Activated CD4-positive, alpha-beta T cell treated with anti-CD3 and anti-CD28 coated beads for 24 hours (primary cell): ENCODE measurements at places on chromosomes 16 and 17.

GRCh38 chr16:84746875-84747274 is 47.1 kb downstream of the USP10 start:
- DNase-seq: no peak

- DNase-seq: no peak
Measured at GRCh38 chr16:30369938-30370455, 297 bp downstream of the TBC1D10B start.

DNA sequence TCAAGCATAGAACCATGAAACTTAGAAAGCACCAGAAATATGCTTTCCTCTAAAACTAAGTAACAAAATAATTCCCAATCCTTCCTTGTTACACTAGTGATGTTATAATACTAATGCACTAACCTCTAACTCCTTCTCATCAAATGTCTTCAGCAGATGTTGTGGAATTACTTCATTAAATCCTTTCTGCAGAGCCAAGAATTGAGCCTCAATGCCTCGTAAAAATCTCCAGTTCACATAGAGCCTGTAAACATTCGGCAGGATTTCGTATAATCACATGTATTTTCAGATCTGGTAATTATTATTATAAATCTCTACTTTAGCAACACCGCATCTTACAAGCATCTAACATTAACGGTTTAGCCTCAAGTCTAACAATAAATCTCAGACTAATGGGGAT is 44.7 kb downstream of the CEP95 start:
- no peak for DNase-seq

GRCh38 chr16:57473176-57473840 is 10.8 kb downstream of the POLR2C start:
- no peak for DNase-seq

DNA sequence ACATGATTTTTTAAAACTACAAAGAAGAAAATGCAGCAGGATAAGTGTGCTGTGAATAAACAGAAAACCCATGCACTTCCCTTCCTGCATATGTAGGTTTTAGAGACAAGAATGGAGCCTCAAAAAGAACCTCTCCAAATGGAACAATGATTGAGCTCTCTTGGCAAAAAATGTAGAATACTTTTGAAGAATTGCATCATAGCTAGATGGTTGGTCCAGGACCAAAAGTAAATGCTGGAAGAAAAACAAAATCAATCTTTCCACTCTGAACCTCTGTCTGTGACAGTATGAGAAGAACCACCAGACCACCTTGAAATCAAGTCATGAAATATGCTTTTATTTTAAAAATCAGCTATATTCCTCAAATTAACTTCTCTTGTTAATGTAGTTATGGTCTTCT is 17.5 kb downstream of the HELZ start:
- no peak for DNase-seq

- no peak for DNase-seq
Measured at GRCh38 chr16:12439399-12440227, 364.1 kb downstream of the CPPED1 start.

DNA sequence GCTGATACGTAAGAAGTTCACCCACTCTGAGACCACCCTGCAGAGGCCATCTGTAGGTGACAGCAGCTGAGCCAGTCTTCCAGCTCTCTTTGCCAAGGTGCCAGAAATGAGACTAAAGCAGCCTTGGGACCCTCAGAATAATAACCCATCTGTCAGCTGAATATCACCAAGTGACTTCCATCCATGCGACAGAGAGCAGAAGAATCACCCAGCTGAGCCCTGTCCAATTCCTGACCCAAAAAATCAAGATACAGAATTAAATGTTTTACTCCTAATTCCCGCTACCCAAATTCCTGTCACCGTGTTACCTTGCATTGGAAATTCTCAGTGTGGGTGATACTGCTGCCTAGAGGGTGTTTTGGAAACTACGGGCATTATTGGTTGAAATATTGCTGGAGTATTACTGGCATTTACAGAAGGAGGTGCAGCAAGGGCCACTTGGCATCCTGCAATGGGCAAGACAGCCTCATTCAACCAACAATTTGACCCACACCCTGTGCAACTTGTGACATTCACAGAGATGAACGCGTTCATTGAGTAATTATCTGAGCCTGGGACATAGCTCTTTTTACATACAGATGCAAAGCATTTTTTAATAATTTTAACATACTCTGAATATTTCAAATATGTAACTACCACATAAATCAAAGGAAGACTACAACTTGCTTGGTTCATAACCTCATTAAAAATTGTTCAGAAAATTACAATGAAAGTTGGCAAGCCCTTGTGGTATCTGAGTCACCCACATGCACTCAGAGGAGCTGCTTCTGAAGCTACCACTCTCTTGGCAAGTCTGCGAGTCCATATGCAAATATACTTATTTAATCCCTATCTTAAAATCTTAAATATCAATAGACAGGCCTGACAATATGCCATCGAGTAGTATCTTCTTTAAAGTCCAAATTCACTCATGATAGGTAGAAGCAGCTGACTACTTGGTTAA is 126.6 kb downstream of the C16orf95 start:
- DNase-seq: no peak

GRCh38 chr17:63358956-63359355 is 87.2 kb downstream of the CYB561 start:
- DNase-seq: no peak

GRCh38 chr17:8801135-8801840 is 2.1 kb upstream of the MFSD6L start:
- DNase-seq: no peak

GRCh38 chr17:59800530-59800942 is 92.2 kb downstream of the TUBD1 start:
- no peak for DNase-seq

- no peak for DNase-seq
Measured at GRCh38 chr16:81324808-81325207, 10.0 kb downstream of the GAN start.

- DNase-seq: no peak
Measured at GRCh38 chr17:13135506-13135905, 117.7 kb upstream of the ELAC2 start.

- DNase-seq: no peak
Measured at GRCh38 chr17:43377056-43377810, 21.6 kb upstream of the ARL4D start.

DNA sequence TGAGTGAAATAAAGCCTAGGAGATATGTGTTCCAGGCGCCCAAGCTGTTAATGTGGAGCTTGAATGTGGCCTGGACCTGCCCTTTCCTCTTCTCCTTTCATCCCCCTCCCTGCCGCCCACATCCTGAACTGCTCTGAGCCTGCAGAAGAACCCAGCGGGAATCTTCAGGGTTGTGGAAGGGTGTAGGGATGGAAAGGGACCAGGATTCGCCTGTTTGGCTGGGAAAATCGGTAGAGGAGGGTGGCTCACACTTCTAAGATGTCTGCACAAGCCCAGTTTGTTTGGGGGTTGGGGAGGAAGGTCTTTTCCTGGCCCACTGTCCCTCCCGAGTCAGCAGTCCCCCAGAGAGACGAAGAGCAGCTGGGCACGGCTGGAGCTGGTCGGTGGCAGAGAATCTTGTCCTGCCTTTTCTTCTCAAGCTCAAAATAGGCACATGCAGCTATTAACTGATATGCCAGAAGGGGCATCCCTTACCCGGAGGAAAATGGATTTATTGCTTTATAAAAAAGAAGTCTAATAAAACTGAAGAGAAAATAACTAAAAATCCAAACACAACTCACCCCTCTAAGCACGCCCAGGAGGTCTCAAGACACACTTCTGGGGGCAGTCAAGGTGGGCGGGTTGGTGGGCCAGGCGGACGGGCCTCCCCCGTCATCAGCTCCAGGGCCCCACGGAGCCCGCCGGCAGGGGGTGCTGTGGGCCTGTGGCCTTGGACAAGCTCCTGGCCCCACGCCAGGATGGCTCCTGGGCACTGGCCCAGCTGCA is 11.5 kb upstream of the PITPNA start:
- DNase-seq: peak; percentile 48

DNA sequence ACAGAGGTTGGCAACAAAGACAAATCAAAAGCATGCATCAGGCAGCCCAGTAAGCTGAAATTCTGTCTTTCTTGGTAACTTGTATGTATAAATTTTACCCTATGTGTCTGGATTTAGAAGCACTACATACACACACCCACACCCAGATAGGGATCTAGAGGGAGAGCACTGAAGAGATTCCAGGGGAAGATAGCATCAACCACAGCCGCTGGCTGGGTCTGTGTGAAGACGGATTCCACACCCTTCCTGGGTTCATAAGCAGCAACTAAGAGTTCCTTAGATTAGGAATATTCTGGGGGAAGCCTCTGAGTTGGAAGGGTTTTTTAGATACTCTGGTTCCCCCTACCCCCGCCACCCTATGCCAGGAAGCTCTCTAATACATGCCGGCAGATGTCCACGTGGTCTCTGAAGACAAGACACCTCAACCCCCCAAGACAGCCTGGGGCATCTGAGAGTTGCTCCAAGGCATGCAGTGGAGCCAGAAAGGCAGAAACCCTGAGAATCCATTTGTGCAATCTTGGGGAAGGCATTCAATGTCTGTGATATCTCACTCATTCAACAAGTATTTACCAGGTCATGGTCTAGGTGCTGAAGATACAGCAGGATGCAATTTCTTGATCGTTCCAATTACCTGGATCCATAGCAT is 86.4 kb downstream of the NOG start:
- no peak for DNase-seq

GRCh38 chr16:67537270-67537635 is 8.6 kb downstream of the RIPOR1 start:
- peak; percentile 40 for DNase-seq

DNA sequence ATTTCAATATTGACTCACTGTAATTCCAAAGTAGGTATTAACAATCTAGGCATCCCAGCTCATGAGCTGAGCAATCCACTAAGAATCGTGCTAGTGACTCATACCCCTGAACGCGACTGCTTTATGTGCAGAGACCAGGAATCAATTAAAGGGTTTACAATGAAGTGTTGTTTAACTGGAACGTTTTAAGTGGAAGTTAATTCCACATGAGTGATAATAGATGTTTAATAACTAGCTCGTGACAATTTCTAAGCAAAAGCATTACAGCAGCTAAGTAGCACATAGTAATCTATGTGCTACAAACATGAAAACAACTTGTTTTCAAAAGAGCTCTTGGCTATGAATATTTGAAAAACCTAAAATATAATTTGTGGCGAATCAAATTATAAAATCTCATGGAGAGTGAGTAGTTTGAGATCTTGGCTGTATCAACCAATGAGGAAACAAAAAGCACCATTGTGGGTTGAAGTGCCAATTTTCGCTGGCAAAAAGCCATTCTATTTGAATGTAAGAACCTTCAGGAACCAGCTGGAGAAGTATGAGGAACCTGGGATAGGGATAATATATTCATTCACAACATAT is 9.4 kb downstream of the GJC1 start:
- DNase-seq: no peak

DNA sequence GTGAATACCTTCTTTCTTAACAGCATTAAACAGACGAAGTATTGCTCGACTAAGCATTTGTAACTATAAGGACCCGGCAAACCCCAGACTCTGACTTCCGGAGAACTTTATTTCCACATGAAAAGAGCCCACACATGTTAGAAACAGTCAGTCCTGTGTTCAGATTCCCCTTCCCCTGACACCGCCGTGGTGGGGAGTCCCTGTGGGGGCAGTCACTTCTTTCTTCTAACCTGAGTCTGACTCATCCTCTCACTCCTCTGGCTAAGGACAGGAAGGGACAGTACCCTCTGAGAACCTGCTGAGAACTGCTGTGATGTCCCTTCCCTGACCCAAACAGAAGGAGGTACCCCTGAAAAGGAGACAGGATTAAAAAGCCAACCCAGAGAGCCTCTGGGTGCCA is 165.1 kb downstream of the XYLT1 start:
- peak; percentile 33 for DNase-seq

DNA sequence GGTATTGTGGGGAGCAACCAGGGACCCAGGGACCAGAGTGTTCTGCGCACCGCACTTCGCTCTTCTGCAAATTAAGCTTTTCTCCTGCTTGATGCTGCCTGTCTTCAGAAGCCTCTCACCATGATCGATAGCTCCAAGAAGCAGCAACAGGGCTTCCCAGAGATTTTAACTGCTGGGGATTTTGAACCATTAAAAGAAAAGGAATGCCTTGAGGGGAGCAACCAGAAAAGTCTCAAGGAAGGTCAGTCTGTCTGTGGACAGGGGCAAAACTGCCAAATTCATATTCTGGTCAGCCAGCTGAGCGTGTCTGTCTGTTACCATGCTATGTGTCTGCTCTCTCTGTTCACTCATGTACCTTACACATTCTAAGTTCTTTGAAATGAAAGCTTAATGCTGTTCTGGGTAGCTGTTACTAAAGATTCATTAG is 115.7 kb downstream of the MRTFB start:
- no peak for DNase-seq

- DNase-seq: peak; percentile 85
Measured at GRCh38 chr17:58338841-58339754, 10.5 kb upstream of the TSPOAP1 start.

- no peak for DNase-seq
Measured at GRCh38 chr17:81132197-81132540, 33.1 kb upstream of the PVALEF start.

- no peak for DNase-seq
Measured at GRCh38 chr16:19136549-19137196, 22.9 kb downstream of the ITPRIPL2 start.

DNA sequence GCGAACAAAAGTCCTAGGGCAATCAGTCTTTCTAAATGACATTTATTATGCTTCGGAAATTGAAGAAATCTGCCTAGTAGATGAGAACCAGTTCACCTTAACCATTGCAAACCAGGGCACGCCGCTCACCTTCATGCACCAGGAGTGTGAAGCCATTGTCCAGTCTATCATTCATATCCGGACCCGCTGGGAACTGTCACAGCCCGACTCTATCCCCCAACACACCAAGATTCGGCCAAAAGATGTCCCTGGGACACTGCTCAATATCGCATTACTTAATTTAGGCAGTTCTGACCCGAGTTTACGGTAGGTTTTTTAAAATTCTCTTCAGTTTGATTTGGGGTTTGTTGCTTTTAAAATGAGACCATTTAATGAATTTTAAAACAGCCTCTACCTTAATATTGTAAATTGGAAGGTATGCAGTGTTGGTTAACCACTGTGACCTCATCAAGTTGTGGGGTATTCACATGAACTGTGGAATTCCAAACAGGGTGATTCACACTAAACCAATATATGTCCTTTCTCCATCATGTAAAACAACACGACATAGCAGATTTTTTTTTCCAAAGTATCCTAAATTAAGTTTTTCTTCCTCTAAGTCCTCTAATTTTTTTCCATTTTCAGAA is 6.2 kb upstream of the EVI2A start:
- DNase-seq: no peak

DNA sequence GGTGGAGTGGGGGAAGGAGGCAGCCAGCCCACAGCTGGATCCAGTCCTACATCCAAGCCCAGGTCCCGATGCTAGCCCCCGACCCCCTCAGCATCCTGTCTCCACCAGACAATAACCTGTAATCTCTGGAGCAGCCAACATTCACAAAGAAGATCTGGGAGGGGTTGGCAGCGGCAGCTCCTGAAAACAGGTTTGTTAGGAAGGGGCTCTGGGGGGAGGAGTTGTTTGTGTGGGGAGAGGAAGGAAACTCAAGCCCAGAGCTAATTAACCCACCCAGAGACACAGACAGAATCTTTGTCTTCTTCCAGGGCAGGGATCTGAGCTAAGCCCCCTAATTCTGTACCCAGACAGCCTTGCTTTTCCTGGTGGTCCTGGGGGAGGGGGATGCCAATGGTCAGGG is 4.6 kb upstream of the C17orf113 start:
- DNase-seq: no peak
